ENCODE measurements at places on chromosomes 6 and 20.

DNA sequence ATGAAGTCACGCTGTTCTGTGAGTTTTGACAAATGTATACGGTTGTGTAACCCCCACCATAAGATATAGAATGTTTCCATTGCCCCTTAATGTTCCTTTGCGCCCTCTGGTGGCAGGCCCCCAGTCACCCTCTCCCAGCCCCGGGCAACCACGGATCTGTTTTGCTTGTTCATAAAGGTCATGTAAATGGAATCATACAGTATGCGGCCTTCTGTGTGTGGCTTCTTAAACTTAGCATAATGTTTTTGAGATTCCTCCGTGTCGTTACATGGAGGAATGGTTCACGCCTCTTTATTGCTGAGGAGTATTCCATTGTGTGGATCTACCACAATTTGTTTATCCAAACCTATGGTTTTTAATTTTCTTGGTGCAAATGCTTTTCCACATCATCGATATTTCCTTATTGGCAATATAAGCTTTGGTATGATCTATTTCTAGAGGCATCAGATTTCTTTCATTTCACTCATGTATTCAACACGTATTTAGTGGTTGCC is 28.4 kb downstream of the LYRM2 start:
- peak; percentile 64 for DNase-seq

DNA sequence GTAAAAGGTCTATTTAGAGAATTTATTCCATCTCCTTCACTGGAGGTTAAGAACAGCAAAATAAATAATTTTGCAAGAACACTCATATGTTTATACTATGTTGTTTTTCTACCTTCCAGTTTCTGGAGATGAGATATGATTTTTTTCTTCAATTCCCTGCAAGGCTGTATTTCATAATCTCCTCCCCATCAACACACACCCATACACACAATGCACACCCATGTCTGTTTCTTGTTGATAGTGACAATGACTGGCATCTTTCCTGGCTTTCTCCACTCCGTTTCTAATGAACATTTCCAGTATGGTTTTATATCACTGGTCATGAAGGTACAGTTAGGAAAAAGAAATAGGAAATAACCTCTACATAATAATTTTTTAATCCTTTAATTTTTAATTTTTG is 202.1 kb downstream of the ARHGAP18 start:
- DNase-seq, result no peak

DNA sequence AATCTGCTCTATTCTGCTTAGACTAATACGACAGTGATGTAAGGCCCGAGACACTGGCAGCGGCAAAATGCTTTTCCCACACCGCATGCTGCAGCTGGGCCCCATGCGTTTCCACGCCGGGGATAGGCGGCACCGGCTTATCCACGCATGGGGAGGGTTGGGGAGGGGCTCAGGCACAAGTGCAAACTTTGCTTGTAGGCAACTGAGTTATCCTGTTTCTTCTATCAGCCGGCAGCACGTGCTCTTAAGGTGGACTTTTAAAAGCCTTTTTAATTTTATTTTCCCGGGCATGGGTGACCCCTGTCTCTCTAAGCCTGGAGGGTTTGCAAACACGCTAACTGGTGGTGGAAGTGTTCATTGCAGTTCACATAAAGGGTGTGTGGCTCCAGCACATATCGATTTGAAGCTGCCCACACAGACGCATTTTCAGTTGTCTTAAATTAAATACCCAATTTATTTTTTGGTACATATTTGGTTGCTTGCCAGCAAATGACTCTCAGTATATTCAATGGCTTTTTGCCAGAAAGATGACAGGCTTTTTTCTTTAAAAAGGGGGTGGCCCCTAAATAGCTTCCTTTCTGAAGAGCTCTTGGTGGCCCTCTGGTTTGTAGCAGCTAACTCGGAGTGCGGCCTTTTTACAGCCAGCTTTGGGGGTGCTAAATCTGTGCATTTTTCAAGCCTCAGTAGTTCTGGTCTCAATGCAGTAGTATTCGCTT is 561.8 kb upstream of the AGPAT4 start:
- DNase-seq, result no peak

DNA sequence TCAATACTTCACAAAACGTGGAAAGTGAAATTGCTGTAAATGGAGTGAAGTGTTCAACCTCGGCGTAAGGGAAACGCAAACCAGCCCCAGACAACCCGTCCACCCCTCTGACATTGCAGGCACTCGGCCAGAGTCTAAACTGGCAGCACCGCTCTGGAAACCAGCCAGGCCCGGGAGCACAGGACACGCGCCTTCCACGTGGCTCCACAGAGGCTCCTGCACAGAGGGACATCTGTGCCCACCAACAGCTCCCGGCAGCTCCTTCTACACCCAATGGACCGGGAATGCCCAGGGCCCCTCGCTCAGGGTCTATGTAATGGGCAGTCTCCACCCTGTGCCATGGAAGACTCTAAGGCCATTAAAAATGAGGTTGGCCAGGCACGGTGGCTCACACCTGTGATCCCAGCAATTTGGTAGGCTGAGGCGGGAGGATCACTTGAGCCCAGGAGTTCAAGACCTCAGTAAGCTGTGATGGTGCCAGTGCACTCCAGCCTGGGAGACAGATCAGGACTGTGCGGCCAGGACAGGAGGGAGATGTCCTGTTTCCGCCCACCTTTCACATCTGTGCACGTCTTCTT is 3.4 kb upstream of the HELZ2 start:
- no peak for DNase-seq

GRCh38 chr6:12208190-12208589 is 82.0 kb upstream of the EDN1 start:
- DNase-seq, result no peak

DNA sequence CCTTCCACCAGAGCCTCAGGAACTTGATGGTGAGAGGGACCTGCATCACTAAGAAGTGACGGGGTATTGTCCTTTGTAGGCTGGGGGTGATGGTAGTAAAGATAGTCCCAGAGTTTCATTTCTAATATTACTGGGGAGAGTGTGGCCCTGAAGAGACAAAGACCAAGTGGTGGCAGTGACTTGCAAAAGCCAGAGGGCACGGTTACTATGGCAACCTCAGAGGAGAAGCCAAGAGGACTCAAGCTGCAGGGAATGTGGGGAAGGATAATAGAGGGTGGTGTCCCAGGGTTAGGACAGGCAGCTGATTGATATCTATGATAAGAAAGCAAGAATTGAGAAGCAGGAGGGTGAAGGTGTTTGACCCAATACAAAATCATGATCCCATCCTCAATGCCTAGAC is 42.5 kb downstream of the HLA-G start:
- no peak for DNase-seq

- DNase-seq, result no peak
Measured at GRCh38 chr6:87902383-87902782, 145.3 kb upstream of the SPACA1 start.

DNA sequence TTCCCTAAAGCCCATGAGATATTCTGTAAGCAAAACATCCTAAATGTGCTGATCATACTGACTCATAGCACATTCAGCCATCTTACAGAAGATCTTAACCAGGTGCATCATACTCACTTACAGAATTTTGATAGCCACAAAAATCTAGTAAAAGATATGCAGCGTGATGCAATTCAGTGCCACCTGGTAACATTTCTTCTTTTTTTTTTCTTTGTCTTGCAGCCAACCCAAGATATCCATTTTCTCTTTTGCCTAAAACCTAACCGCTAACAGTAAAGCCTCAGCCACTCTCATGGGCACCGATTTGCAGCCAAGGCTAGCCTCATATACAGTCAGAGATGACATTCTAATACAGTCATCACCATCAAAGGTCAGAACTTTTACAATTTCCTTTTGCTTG is 293.3 kb downstream of the HACE1 start:
- DNase-seq, result no peak

- DNase-seq, result no peak
Measured at GRCh38 chr6:119037941-119038623, 40.4 kb downstream of the FAM184A start.

GRCh38 chr20:44406572-44407137 is 51.2 kb downstream of the HNF4A start:
- DNase-seq, result no peak

DNA sequence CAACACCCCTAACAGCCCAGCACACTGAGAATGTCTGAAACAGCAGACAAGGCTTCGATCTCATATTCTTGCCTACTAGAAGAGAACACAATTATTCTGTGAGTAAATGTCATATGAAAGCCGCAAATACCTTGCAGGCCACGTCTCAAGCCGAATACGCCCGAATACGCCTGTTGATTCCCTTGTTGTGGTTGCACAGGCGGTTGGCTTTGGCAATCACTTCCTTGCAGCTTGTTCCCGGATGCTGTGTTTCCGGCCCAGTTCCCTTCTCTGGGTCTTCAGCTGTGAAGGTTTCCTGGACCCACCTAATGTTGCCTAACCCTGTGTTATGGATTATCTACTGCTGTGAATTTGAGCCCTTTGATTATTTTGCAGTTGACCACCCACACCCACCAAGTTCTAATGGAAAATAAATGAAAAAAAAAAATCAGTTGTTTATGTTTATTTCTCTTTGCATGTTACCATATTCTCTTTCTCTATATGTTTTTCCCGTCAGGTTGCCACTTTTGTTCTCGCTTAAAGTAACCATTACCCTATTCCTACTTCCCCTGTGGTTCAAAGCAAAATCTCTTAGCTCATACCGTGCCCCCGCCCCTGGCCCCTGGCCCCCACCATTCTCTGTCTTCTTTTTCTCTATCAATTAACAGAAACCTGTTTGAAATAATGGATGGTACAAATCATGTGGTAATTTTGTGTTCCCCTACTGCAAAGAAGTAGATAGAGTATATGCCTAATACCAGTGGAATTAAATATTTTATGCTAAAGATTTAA is 172.4 kb downstream of the ADGB start:
- peak; percentile 13 for DNase-seq

DNA sequence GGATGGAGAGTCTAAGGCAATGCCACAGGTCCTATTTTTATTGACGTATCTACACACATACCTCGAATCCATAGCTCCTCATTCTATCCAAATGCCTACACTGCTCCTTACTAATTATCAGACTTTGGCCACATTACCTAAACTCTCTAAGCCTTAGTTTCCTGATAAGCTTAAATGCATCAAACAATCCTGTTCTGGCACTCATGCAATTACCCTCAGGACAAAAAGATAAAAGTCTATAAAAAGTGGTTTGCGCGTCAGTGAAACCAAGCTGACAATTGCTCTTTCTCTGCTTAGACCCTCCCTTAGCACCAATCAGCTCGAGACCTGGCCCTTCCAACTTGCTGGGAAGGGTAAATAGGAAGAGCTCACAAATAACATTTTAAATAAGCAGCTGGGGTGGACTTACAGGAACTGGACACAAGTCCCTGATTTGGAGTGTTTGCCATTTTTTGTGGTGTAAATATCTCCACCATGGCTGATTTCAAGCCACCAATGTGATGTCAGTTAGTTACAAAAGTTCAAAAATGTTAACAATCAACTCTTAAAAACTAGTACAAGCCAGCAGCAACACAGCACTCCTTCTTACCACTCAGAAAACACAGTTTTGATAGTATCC is 7.2 kb upstream of the PLEKHG1 start:
- DNase-seq, result no peak

GRCh38 chr6:42498473-42499128 is 46.9 kb upstream of the TRERF1 start:
- DNase-seq, result peak; percentile 81

DNA sequence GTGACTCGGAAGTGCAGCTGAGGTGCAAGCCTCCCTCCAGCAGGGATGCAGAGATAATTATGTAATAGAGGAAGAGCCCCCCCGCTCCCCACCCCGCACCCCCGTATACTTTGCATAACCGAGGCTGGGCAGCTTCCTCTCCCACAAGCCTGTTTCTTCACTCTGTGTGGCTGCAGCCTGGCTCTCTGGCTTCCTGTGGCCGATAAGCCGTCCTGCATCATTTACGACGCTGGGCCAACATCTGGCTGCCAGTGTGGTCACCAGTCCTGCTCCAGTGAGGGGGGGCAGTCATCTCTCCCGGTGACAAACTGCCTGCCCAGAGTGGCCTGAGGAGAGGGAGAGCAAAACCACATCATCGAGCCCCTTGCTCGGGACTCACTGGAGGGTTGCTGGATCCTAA is 59.2 kb downstream of the RBM38 start:
- no peak for DNase-seq

- DNase-seq, result no peak
Measured at GRCh38 chr6:159418997-159419396, 249.8 kb downstream of the FNDC1 start.

GRCh38 chr6:135505648-135506047 is 8.1 kb upstream of the AHI1 start:
- no peak for DNase-seq

GRCh38 chr6:7148100-7148822 is 40.5 kb downstream of the RREB1 start:
- DNase-seq, result no peak

DNA sequence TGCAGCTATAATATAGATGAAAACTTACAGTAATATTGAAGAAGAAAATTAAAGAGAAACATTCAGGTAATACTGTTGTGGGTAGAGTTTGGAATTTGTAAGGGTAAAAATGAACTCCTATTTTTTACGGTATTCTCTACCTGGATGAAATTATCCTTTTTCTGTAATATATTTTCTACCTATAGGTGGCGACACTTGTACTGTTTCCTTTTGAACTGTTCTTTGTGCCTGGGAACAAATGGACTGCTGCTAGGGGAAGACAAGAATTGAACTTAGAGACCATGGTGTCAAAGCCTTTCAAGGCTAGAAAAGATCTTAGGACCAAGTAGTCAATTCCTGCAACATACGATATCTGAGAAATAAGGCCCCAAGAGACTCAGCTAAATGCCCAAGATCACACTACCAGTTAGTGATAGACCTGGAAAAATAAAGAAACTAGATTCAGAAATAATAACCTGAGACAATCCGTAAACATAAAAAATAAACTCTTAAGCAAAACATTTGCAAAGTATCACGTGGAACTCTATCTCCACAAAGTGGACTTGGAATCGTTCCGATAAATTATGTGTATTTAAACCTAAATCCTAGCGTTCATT is 383.8 kb downstream of the TFAP2A start:
- peak; percentile 37 for DNase-seq

GRCh38 chr6:82720992-82721391 is 344.6 kb downstream of the UBE3D start:
- no peak for DNase-seq

GRCh38 chr20:36145877-36146707 is 8.4 kb upstream of the EPB41L1 start:
- DNase-seq, result peak; percentile 32

DNA sequence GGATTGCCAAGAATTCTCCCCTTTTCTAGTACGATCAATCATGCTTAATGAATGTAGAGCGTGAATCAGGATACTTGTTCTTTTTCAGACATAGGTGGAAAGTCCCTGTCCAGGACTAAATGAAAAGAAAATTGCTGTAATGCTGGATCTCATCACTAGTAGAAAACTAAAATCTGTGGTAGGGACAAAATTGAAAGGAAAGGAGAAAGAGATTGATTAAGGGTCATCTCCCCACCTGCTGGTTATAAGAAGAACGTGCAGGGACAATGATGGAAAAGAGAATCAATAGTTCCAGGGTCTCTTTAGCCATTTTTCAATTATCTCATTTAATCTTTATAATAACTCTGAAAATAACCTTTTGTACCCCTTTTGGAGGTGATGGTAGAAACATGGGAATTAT is 18.7 kb upstream of the HLA-DRB1 start:
- DNase-seq, result no peak

GRCh38 chr20:607476-607875 is 2.6 kb downstream of the TCF15 start:
- DNase-seq, result no peak
